ENCODE measurements at places on chromosomes 1 and 21.

- DNase-seq, result no peak
These were observed 7.5 kb upstream of the DAB1 start for GRCh38 chr1:57431400-57431799.

- no peak for DNase-seq
These were observed 18.1 kb downstream of the UBIAD1 start for GRCh38 chr1:11291049-11291448.

DNA sequence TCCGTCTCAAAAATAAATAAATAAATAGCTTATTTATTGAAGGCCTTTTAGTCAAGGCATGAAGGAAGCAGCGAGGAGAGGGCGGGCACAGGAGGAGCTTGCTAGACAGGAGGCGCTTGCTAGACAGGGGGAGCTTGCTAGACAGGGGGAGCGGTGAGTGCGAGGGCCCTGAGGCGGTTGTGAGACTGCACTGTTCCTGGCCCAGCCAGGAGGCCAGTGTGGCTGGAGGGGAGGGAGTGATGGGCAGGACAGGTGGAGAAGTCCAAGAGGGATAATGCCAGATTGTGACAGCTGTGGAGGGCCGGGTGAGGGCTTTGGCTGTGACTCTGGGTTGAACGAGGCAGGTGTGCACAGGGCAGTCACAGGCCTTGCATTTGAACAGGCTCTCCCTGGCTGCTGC, 18.2 kb downstream of the KIF17 start:
- DNase-seq, result no peak

DNA sequence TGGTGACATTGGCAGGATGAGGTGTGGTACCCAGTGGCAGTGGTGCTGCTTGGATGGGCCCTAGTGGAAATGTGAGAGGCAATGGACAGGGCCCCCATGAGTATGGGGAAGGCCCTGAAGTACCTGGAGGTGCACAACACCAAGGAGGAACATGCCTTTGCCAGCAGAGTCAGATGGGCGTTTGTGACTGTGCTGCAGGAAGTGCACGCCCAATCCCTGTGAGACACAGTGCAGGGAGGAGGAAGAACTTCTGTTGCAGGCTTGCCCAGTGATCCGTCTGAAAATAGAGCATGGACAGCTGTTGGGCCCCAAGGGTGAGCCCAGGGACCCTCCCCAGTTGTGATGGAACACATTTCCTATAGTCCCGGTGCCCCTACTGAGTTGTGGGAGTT, 42.7 kb downstream of the GJA5 start:
- DNase-seq, result no peak

DNA sequence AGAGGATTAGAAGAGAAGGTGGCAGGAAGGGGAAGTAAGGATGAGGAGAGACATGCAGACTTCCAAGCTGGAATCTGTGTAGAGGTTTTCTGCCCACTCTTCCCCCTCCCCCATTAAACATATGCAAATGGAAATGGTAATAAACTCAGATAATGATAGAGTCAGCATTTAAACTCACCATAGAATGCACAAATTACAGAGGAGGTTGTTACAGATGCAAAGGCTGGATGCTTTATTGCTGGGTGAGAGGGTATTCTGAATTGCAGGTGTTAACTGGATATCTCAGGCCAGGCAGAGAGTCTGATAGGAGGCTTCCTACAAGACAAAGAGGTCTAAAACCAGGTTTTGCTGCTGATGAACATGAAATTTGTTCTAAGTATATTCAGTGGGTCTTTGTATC, 372.5 kb downstream of the SEC16B start:
- DNase-seq, result no peak

DNA sequence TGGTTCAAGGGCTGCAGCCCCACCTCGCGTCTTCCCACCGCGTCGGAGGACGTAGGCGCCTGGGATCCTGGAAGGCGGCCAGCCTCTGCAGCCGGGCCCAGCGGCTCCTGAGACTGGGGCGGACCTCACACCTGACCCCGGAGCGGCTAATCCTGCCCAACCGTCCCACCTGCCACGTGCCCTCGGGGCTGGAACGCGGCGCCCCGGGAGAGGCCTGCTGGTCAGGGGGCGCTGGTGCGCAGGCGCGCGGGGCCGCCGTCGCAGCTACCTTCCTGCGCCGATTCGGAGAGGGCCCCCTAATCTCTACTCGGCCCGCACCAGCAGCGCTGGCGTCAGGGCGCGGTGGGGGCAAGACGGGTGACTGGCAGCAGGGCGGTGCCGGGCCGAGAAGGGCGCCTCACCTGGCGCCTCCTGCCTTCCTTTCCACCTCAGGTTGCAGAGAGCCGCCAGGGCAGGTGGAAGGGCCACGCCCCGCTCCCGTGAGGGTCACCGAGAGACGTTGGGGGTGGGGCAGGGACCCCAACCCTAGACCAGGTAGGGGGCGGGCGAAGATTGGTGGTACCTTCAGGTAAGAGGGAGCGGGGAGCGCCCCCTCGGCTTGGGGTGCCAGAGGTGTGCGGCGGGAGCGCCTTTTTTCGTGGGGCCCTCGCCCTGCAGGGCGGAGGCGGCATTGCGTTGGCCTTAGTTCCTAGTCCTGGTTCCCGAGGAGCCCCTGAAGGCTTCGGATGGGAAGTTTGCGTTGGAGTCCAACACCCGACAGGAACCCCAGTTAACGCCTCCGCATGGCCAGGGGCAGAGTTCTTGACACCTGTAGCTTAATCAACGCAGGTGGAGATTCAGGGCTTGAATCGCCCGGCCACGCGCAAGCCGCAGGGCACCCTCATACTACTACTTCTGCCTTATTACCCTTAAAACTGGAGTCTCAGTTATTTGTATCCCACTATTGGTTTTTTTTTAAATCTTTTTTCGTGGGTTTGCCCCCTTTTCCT, at the start of gene TDRD5:
Gene TDRD5, plus strand, starts transcription at position 241 of the 989 bp plus-strand sequence. CDS start 784 bp downstream, outside the sequence.
- no peak for DNase-seq

DNA sequence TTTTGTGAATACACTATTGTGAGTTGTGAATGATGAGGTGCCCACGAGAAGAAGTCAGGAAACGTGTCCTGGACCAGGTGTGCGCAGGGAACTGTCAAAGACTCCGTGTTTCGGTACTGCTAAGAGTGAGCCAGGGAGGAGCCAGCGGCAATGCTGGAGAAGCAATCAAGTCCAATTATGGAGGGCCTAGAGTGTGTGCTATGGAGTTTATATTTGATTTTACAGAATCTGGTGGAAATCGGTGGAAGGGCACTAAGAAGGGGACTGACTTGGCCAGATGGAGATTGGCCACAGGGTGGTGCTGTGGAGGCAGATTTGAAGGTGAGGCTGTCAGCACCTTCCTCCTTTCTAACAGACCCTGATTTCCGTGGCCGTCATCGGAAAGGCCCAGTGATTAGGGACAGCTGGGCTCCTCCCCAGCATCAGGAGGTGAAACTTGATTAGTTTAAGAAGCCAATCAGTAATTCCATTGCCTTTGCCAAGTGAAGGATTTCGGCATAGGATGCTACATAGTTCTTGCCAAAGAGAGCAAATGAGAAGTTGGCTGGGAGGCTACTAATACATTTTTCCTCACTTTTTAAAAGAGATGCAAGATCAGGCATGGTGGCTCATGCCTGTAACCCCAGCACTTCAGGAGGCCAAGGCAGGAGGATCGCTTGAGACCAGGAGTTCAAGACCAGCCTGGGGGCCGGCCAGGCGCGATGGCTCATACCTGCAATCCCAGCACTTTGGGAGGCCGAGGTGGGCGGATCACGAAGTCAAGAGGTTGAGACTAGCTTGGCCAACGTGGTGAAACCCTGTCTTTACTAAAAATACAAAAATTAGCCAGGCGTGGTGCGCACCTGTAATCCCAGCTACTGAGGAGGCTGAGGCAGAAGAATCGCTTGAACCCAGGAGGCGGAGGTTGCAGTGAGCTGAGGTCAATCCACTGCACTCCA, 7.0 kb downstream of the PTCH2 start:
- peak; percentile 81 for DNase-seq

DNA sequence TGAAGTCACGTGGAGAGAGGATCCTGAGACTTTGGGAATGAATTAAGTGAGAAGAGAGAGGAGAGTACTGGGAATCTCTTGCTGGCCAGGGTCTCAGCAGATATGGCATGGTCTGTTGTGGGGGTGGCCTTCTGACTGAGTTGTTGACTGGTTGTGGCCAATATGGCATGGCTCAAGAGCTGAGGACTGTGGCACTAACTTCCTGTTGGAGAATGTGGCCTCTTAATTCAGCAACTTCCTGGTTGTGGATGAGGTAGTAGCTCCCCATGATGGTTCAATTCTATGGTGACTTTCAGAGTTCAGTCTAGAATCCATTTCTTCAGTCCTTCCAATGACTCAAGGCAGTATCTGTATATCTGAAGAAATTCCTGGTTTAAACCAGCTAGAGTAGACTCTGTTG, 44.7 kb upstream of the PAXBP1 start:
- no peak for DNase-seq

- no peak for DNase-seq
These were observed 125.9 kb downstream of the RIPK4 start for GRCh38 chr21:41640748-41641509.

GRCh38 chr1:198270273-198270828, 113.6 kb downstream of the NEK7 start:
- no peak for DNase-seq

GRCh38 chr1:160291248-160292220, 6.6 kb upstream of the PEX19 start:
- peak; percentile 27 for DNase-seq

- DNase-seq, result no peak
These were observed 402.4 kb downstream of the OMA1 start for GRCh38 chr1:58143972-58144697.

DNA sequence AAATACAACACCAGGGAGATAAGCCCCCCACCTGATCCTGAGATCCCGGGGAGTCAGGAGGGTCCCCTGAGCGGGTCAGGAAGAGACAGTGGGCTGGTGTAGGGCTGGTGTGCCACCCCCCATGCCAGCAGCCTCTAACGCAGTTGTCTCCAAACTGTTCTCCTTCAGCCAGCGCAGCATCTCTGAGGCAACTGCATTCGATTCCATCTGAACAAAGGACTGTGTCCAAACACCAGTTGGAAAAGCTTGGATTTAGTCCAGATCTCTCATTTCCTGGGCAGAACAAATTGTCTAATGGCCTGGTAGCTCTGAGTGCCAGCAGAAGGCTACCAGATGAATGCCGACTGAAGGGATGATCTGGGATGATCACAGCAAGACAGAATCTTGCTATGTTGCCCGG, 44.1 kb upstream of the EIF4G3 start:
- no peak for DNase-seq

DNA sequence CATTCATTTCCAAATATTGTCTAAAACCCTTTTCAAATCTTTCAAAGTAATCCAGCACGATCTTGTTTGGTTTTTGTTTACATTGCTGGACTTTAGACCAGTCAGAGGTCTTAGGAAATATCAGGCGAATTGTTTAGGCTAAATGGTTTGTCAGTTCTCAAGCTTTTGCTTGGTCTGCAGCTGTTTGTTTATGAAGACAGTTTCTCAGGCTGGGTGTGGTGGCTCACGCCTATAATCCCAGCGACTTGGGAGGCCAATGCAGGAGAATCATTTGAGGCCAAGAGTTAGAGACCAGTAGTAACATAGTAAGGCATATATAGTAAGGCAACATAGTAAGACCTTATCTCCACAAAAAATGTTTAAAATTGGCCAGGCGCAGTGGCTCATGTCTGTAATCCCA, 77.5 kb downstream of the DNTTIP2 start:
- DNase-seq, result no peak

DNA sequence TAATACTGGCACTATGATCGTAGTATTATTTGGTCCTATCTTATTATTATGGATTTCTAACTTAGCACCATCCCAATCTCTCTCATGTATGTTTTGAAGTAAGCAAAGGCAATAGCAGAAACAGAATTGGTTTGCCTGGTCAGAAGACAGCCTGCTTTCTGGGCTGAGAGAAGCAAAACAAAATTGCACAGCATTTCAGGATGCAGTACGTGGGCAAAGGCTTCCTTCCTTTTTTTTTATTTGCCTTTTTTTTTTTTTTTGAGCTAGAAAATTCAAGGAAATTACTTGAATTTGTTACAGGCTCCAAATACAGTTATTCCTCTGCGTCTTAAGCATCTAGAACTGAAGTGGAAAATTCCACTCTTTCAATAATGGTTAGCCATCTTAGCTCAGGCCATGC, 8.8 kb downstream of the CDA start:
- DNase-seq, result no peak

- no peak for DNase-seq
These were observed 85.2 kb downstream of the TRIM11 start for GRCh38 chr1:228321435-228321834.

GRCh38 chr21:35239811-35240219, 190.7 kb upstream of the RUNX1 start:
- DNase-seq, result no peak

- DNase-seq, result no peak
These were observed 15.3 kb downstream of the MAGI3 start for GRCh38 chr1:113405573-113405972.

DNA sequence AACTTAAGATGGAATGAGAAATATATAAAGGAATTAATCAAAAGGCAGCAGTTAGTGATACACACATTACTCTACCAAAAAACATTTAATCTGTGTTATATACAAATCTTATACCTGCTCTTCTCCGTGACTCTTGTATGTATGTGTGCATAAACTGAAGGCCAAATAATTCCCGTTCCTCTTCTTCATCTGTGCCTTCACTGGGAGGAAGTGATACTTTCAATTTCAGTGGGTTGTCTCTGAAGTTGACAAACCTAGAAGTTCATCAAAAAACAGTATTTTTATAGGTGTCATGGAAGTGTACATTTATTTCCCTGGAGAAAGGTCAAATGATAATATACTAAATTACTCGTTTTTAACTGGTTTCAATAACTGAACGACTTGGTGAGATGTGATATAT, 19.3 kb downstream of the TRMT13 start:
- no peak for DNase-seq

DNA sequence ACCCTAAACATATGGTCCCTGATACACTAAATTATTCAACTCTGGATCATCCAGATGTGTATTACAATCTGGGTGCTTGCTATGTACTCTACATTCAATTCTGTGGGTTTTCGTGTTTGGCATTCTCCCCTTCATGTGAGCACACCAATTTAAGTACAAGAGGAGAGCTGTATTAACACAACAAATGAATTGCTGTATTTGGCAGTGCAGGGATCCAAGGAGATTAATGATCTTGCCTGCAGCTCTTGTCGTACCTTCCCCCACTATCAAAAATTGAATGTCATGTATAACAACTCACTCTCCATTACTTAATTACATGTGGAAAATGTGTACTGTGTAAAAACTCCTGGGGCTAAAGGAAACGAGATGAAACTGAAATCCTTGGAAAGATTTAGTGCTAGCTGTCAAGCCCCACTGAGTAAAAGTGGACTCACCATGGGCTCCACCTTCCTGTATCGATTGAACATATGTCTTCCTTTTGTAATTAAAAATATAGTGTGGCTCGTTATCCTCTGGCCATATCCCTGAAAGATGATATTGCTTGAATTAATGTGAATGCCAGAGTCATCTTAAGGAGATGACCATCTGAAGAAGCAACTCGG, 172.2 kb upstream of the L1TD1 start:
- no peak for DNase-seq

DNA sequence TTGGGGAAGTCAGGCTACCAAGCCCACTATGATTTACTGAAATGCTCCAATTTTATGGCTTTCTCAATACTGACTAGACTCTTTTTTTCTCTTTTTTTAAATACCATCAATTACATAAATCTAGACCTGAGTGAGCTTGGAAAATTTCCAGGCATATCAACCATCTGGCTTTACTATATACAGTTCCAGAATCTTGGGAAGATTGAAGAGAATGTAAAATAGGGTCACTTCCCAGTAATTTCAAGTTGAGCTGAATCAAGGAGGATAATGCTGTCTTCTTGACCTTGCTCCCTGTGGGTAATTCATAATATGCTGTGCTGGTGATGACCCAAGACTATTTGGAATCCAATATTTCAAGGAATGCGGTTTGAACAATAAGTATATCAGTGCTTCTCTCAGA, 108.1 kb downstream of the MAP3K21 start:
- no peak for DNase-seq

- no peak for DNase-seq
These were observed 656.4 kb downstream of the LTN1 start for GRCh38 chr21:28336314-28336713.

- peak; percentile 59 for DNase-seq
These were observed at the start of gene KDM5B for GRCh38 chr1:202807926-202808757. KDM5B (minus strand) TSS chr1:202808421; CDS start chr1:202808305, 116 bp downstream.
